ENCODE measurements at places on chromosomes 1 and 21.

- no peak for DNase-seq
Measured at GRCh38 chr1:219463636-219464035, 149.3 kb downstream of the ZC3H11B start.

DNA sequence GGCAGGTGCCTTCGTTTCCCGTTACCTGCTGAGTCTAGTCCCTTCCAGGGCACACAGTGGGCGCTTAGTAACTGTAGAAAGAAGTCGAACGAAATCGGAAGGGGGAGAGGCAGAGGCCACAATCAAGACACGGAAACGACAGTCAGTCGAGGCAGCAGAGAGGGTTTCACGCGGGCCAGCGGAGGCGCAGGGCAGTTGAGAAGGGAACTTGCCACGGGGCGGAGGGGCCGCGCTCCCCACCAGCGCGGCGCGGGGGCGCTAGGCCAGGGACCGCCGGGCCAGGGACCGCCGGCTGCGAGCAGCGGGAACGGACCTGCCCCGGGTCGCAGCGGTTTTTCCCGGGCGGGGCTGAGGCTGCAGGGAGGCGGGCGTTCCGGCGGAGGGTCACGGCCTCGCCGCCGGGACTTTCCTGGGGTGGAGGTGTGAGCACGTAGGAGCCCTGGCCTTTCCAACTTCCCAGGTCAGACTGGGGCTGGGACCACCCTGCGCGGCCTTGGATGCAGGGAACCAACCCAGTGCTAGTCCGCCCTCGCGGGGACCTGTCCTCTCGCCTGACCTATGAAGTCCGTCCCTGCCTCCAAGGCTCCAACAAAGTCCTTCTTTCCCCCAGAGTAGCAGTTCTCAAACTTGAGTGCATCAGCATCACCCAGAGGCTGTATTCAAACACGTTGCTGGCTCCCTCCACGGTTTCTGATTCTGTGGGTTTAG lies 150.1 kb upstream of the FGGY start:
- DNase-seq, result peak; percentile 13

- no peak for DNase-seq
Measured at GRCh38 chr1:182631053-182631677, 27.0 kb upstream of the RGS16 start.

DNA sequence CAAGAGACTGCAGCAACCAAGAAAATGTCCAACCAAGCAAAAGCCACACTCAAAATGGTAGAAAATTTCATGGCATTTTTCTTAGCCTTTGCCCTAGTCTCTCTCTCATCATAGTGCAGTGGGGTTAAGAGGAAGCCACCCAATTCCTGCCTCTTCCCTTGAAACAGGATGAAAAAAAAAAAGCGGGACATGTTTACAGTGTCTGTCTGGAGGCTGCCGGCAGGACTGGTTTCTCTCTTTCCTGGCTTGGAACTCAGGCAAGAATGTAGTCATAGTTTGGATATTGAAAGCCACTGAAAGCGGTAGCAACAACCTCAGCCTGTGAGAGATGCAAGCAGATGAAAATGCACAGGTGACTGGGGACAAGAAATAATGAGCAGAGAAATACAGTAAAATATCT lies 13.3 kb upstream of the TNFSF18 start:
- no peak for DNase-seq

GRCh38 chr1:164880199-164880598 lies 321.2 kb downstream of the PBX1 start:
- DNase-seq, result no peak

DNA sequence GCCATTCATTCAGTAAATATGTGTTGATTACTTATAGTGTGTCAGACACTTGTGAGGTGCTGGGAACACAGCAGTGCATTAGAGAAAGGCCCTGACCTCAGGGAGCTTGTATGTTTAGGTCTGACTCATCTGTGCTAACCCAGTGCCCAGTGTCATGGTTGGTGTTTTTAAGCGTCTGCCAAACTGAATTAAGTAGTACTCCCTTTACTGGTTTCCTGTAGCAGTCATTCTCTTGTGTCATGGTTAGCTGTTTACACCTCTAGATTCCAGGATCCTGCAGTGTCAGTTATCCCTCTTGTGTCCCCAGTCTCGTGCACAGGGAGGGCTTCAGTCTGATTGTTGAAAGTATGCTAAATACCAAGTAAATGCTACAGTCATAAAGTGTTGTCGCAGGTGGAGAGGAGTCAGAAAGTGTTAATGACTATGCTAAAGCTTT lies 14.2 kb downstream of the UCK2 start:
- DNase-seq, result no peak

DNA sequence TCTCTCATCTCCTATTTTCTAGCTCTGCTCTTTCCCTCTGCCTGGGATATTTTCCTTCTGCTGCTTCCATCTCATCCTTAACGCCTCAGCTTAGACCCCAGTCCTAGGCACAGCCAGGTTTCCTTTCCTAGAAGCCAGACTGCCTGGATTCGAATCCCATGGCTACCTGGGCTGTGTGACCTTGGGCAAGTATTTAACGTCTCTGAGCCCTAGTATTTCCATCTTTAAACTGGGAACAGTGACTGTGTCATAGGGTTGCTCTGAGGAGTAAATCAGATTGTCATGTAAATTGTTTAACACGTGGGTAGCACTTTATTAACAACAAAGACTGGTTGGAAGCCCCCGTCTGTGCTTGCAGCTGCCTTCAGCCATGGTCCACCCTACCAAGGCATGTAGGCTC lies 18.4 kb downstream of the DHRS3 start:
- no peak for DNase-seq

GRCh38 chr1:178277793-178278530 lies 184.1 kb downstream of the RASAL2 start:
- DNase-seq, result no peak

GRCh38 chr1:229223498-229223897 lies 47.4 kb upstream of the RAB4A start:
- DNase-seq, result no peak
